ENCODE measurements at places on chromosomes 5 and 9.

- DNase-seq, result no peak
Observed at GRCh38 chr9:17488662-17489061, 90.2 kb upstream of the SH3GL2 start.

GRCh38 chr5:24899180-24899579, 254.4 kb upstream of the CDH10 start:
- no peak for DNase-seq

DNA sequence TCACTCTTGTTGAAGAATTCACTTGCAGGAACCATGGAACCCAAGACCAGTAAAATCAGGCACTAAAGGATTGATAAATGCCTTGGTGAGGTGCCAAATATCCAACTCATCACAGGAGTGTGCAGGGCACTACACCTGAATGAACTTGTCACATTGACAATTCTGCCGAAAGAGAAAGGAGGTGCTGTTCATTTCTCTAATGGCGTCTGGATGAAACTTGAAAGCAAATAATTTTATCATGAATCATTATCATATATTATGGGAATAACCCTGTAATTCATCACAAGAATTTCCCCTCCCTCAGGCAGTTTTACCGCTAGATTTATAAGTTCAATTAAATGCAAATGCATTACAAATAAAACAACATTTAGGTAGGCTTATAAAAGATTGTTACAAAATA, 360.0 kb downstream of the GLIS3 start:
- DNase-seq, result no peak

DNA sequence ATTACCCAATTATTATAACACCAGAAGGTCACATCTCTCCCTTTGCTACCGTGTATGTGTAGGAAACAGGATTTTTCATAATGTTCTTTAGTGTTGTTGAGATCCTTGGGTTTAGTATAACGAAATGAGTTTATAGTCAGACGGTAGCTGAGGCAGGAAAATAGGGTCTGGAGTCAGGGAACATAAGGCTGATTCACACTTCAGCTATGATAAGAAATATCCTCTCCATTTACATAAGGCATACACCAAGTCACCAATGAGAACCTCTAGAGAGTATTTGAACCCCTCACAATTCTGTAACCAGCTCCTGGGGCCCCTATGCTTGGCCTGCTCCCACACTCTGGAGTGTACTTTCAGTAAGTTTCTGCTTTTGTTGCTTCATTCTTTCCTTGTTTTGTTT, 58.9 kb upstream of the ANKH start:
- no peak for DNase-seq

GRCh38 chr5:155489949-155490348, 476.4 kb downstream of the KIF4B start:
- no peak for DNase-seq

DNA sequence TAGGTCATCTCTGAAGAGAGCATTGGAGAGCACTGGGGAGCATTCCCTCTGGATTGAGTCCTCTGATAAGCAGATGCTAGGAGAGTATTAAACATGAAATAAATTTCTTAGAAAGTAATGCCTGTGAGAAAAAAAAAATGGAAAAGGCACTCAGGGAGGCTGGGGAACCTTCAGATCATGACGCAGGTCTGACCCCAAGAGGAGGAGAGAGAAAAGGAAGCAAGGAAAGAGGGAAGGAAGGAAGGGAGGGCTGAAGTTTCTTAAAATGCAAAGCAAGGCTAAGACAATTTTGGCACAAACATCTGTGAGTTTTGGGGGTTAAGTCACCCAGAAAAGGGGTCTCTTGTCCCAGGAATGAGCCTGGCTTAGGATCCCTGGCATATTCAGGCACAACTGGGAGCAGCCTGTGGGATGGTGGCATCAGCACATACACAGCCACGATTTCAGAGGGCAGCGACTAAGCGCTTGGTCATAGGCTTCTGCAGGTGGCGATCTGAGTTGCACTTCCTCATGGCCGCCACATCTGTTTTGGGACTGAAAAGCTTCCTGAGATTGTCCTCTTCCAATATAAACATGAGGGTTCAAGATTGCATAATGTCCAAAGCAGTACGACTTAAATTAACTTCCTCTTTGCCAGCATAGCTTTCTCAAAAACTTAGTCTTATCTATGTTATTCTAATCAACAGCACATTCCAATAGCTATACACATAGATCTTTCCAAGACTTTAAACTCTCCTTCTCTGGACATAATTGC, 692.7 kb downstream of the DNAH5 start:
- DNase-seq, result no peak

- DNase-seq, result no peak
Observed at GRCh38 chr9:134563397-134563796, 78.2 kb upstream of the COL5A1 start.

DNA sequence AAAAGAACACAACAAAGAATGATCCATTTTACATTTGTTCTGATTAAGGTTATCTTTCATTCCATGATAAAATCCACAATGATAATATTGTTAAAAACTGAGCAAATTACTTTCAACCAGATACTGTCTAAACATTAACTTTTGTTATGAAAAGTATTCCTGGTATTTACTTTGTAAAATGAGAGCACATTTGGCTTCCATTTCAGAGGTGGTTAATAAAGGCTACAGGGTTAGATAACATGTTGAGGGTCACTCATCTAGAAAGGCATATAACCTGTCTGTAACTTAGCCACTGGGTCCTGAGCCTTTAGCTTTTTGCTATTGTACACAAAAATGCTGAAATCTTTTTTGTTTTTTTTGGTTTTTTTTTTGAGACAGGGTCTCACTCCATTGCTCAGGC, 99.3 kb downstream of the ANXA2R start:
- DNase-seq, result peak; percentile 40

DNA sequence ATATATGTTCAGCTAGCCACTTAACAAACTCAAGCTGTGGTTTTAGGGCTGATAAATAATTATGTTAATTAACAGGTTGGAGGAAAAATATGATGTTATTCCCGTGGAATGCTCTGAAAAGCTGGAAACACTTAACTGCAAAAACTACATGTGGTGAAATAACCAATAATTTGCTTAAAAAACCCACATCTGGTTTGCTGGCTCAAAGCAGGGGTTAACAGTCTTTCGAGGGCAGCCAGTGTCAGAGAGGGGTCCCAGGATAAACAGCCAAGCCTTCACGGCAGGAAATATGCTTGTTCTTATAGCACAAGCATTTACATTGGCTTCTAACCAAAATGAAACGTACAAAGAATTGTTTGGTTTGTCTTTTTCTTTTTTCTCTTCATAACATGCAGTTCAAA, 254.0 kb upstream of the GAS1 start:
- DNase-seq, result no peak

DNA sequence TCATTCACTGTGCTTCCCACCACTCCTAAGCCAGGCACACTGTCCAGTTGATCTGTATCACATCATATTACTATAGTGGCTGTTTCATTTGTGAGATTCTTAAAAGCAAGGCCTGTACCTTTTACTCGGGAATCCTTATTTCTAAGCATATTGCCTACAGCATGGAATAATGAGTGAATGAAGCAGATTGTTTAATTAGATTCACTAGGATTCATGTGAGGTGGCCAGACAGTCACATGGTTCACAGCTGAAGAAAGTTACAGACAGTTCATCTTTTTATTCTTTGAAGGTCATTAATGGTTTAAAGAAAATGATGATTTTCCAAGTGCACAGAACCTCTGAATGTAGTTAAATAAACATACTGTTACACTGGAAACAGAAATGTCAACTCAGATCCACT, 24.3 kb upstream of the SEMA6A start:
- DNase-seq, result no peak

GRCh38 chr5:132246806-132247205, 10.7 kb upstream of the PDLIM4 start:
- DNase-seq, result no peak

DNA sequence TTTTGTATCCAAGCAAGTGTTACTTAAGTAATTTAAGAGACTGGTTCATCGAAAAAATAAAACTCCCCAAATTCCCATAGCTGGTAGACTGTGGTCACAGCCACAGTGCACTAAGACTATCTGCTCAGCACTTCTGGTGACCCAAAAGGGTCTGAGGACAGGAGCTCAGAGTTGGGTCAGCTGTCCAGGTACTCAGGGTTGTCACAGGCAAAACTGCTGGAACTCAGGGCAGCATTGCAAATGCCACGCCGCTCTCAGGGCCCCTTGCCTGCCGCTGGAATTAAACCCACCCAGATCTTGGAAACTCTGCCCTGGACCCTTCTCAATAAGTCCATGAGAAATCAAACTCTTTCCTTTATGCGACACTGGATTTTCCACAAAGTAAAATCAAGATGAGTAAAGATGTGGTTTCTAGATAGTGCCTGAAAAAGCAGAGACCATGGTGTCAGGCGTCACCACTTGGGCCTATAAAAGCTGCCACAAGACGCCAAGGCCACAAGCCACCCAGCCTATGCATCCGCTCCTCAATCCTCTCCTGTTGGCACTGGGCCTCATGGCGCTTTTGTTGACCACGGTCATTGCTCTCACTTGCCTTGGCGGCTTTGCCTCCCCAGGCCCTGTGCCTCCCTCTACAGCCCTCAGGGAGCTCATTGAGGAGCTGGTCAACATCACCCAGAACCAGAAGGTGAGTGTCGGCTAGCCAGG, at the start of gene IL13:
Gene IL13 (plus strand): TSS at position 498 of the 705 bp plus-strand sequence. CDS start 14 bp downstream, at position 512.
- DNase-seq, result no peak

DNA sequence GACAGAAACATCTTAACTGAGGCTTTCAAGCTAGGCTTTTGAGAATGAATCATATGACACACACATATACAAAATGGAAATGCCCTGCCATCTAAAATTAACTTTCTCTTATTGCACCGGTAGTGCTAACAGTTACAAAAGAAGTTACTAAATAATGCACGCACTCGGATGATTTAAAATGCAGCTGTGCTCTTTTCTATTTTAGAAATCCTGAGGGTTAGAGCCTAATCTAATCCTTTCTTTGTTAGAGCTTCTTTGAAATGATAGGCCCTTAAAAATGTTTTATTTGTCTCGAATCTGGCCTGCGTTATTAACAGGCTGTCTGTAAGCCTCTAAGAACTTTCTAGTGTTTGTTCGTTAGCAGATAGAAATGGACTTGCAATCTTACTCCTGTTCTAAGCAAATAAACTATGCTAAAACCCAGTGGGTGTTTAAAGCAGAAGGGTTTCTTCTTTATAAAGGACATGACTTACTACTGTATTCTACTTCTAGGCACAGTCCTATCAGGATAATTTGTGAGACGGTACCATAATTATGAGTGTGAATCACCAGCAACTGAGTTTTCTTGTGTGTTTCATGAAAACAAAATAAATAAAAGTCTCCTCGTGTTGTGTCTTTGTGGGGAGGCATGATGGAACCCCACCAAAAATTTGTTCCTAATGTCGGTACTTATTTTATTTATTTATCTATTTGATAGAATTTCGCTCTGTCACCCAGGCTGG, 69.2 kb upstream of the MYO10 start:
- no peak for DNase-seq

GRCh38 chr5:180596115-180596667, 4.9 kb upstream of the SCGB3A1 start:
- DNase-seq, result no peak

DNA sequence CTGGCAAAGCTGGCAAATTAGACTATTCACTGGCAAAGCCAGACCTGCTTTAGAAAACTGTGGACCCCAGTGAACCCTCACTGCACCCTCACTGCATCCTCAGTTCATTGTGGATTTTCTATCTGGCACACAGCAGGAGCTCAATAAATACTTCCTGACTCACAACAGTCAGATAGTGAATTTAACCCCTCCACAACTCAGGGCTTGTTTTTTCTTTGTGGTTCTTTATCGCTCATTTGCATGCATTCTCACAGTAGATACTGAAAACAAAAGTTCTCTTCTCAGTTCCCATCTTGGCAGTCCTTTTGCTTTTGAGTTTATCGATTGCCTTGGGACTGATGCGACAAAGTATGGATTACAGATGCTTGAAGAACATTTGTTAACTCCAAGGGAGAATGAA, 99.8 kb downstream of the ACTL7B start:
- no peak for DNase-seq

DNA sequence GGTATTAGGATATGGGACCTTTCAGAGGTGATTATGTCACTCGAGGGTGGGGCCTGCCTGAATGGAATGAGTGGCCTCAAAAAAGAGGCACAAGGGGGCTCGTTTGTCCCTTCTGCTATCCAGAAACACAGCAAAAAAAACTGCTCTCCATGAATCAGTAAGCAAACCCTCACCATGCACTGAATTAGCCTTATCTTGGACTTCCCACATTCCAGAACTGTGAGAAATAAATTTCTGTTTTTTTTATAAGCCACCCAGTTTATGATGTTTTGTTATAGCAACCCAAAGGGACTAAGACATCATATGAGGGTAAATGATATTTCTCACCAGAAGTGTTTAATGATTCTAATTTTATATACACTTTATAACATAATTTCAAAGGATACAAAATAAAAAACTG, 476.6 kb upstream of the EDIL3 start:
- no peak for DNase-seq

GRCh38 chr5:154997746-154998145, 15.8 kb upstream of the KIF4B start:
- no peak for DNase-seq

- no peak for DNase-seq
Observed at GRCh38 chr9:76425677-76426453, 31.6 kb upstream of the RFK start.

DNA sequence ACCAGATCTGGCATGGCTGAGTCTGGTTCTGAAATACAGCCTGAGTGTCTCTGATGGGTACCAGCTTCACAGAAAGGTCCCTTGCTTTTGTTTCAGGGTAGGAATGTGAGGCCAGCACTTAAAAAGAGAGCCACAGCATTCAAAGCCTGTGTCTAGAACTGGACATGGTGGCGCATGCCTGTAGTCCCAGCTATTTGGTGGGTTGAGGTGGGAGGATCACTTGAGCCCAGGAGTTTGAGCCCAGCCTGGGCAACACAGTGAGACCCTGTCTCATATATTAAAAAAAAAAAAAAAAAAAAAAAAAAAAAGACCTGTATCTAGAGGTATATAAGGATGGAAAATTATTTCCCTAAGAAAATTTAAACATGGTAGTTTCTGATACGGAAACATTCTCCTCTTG, 202.3 kb downstream of the GAPVD1 start:
- DNase-seq, result no peak

GRCh38 chr5:90956511-90957097, 398.0 kb downstream of the ADGRV1 start:
- no peak for DNase-seq

DNA sequence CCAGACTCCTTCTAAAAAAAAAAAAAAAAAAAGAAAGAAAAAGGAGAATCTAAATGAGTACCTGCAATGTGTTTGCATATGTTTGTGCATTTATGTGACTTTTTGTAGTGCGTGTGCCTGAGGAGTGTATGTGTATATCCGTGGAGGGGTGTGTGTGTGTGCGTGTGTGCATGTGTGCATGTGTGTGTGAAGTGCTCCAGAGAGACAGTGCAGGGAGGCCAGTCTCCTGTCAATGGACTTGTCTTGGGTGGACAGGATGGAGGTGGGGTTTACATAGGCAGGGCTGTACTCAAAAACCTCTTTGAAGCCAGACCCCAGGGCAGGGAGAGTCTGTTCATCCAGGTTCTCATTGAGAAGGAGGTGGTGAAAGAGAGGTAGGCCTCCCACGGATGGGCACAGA, 87.1 kb upstream of the MVB12B start:
- no peak for DNase-seq

DNA sequence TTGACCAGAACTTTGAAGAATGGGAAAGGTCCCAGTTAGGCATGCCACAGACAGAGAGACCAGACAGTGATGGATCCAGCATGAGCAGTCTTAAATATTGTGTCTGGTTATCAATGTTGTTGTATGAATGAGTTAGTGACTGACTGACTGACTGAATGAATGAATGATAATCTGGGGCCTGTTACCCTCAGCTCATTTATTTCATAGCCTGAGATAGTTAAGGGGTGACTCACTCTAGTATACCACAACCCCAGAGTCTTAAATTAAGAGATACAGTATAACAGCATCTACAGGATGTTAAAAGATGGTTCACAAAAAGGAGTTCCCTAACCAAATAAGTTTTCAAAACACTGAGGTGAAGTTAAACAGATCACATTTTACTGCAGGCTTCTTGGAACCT, 133.5 kb downstream of the SGCD start:
- peak; percentile 16 for DNase-seq

All from kidney glomerular epithelial cell (primary cell).